ENCODE measurements at places on chromosomes 13 and 19.

DNA sequence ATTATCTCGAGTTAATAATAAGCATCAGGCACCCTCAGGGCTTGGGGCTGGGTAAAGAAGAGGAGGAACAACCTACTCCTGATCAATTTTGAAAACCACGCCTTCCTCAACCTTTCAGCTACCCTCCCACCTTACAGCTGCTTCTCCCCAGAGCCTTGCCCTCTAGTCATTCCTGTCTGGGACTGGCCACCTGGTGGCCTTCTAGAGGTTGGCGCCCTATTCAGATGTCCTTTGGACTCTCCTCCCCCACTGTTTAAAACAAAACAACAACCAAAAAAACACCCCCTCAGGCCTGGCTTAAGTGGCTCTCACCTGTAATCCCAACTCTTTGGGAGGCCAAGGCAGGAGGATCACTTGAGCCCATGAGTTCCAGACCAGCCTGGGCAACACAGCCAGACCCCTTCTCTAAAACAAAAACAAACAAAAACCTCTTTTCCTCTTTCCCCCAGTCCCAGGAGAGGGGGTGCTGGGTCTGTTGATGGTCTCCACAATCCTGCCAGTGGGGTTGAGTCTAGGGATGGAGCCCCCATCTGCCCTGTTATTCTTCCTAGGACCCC lies 62.3 kb downstream of the CCDC70 start:
- no peak for DNase-seq

DNA sequence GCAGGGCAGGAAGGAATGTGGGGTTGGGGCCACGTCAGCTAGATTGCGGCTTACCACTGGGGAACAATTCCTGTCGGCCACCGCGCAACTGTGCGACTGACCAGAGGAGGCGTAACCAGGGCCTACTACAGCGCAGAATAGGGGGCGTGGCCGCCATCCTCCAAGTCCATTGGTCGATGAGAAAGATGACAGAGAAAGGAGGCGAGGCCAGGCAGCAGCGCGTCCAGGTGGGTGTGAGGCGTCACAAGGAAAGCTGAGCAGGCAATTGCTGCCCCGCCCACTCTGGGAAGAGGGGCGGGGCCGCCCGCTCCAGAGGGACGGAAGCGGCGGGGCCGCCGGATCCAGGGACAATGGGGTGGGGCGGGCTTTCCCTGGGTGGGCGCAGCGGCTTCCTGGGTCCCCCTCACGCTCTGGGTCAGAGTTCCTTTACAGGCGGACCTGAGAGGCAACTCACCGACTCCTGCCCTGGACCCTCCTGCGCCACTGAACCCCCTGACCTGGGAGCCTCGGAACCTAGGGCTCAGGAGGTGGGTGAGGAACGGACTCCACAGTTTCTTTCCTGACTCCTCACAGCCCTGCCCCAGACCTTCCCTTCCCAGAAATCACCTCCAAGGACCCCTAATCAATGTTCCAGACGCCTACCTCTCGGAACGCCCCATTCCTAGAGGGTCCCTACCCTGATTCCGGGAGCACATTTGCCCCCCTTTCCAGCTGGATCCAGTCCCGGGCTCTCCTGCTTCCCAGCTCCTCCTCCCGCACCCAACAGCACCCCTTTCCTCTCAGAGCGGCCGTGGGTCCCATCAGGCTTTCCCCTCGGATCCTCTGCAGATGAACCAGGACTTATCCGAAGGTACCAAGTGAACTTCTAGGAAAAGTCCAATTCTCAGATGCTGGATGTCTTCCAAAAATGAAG lies 101.5 kb upstream of the ZNF492 start:
- DNase-seq: no peak

GRCh38 chr13:99985241-99985874 lies 3.8 kb downstream of the ZIC2 start:
- DNase-seq: no peak

DNA sequence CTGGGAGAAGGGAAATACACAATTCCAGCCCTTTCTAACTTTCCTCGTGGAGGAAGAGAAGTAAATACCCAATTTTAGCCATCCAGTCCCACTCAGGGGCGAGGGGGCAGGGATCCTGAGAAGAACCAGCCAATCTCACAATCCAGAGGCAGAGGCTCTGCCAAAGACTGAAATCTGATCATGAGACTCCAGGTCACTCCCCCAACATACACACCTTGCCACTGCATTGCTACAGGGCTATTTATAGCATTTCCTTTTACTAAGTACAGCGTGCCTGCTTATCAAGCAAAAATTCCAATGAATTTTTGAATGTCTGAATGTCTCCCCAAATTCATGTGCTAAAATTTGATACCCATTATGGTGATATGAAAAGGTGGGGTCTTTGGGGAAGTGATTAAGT lies 1687.5 kb downstream of the EFNB2 start:
- DNase-seq: no peak

- no peak for DNase-seq
Measured at GRCh38 chr19:53977429-53977990, 13.9 kb upstream of the CACNG6 start.

DNA sequence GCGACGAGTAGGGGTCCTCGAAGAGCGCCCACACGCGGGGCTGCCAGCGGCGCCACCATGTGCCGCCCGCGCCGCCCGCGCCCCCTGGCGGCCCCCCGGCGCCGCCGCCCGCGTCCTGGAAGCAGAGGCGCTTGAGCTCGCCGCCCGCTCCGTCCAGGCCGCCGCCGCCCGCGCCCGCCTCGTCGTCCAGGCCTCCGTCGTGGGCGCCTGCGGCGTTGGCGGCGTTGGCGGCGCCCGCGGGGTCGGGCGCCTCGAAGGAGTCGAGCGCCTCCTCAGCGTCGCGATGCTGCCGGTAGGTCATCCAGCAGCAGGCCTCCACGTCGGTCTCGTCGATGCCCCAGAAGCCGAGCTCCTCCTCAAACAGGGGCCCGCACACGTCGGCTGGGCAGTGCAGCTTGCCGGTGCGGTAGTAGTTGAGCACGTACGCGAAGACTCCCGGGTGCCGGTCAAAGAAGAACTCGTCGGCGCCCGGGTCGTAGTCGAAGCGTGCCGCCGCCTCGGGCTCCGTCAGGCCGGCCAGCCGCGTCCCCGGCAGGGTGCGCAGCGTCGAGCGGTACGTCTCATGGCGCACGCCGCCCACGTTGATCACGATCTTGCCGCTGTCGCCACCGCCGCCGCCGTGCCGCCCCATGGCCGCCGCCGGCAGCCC lies 829 bp downstream of the KCNC3 start:
- DNase-seq: no peak

GRCh38 chr19:32368787-32369186 lies 23.4 kb downstream of the ZNF507 start:
- DNase-seq: no peak

- DNase-seq: no peak
Measured at GRCh38 chr13:54165581-54166215, 1137.1 kb downstream of the OLFM4 start.

DNA sequence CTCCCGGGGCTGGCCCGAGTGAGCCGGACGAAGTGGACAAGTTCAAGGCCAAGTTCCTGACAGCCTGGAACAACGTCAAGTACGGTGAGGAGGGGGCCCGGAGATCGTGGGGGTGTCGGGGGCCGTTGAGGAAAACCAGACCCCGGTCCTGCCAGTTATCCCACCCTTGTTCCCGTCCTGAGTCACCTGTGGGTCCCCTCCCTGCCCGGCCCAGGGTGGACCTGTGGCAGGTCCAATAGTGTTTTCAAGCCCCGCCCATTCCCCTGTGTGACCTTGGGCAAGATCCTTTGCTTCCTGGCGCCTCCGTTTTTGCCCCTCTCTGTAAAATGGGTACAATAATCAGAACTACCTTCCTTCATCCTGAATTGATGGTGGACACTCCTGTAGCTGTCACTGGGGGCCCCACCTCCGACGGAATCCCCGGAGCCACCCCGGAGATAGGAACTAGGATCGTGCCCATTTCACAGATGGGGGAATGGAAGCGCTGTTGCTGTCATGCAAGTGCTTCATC lies 593 bp downstream of the ATG4D start:
- DNase-seq: no peak

GRCh38 chr13:20363603-20364002 lies 131.5 kb upstream of the GJB6 start:
- no peak for DNase-seq

GRCh38 chr19:37988758-37989635 lies 82.0 kb downstream of the SIPA1L3 start:
- DNase-seq: peak; percentile 45

GRCh38 chr19:5050905-5051304 lies 82.0 kb downstream of the KDM4B start:
- no peak for DNase-seq

GRCh38 chr19:47520343-47520806 lies 5.5 kb upstream of the NAPA start:
- DNase-seq: no peak

DNA sequence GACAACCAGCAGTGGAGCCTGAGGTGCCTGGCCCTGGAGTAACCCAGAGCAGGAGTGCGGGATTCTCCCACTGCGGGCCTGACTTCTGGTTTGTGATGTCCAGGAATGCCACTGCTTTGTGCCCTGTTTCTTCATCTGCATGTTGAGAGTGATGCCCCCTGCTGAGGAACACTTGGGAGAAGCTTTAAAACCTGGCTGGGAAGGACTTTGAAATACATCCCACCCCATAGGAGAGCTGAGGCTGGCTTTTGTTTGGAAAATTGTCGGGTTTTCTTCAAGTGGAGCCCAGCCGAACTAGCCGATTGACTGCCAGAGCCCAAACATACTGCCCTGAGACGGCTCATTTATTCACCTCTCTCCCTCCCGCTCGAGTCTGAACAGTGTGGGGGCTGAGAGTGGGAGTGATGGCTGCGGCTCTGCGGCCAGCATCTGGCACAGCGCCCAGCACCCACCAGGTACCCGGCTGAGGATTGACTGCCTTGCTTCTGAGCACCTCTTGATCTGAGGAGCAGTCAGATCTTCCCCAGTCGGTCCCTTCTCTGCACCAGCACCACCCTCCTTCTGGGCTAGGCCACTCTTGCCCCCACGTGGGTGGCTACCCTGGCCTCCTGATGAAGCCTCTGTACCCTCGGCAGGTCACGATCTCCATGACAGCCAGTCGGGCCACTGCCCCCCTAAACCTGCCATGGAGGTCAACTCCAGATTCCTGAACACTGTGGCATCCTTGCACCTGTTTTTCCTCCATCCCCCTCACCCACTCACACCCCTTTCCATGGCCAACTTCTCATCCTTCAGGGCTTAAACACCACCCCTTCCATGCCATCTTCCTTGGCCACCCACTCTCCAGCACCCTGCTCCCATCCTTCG lies 148.9 kb downstream of the SIPA1L3 start:
- no peak for DNase-seq

DNA sequence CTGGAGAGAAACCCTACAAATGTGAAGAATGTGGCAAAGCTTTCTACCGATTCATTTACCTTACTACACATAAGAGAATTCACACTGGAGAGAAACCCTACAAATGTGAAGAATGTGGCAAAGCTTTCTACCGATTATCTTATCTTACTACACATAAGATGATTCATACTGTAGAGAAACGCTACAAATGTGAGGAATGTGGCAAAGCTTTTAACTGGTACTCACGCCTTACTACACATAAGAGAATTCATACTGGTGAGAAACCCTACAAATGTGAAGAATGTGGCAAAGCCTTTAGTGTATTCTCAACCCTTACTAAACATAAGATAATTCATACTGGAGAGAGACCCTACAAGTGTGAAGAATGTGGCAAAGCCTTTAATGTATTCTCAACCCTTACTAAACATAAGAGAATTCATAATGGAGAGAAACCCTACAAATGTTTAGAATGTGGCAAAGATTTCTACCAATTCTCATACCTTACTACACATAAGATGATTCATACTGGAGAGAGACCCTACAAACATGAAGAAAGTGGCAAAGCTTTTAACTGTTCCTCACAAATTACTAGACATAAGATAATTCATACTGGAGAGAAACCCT lies 12.9 kb upstream of the ZNF493 start:
- DNase-seq: no peak

- no peak for DNase-seq
Measured at GRCh38 chr13:22298530-22298929, 627.7 kb downstream of the FGF9 start.

- no peak for DNase-seq
Measured at GRCh38 chr13:35479038-35479492, 2.6 kb upstream of the MAB21L1 start.

All from brain pericyte (primary cell).